ENCODE measurements at places on chromosomes 1 and 21.

DNA sequence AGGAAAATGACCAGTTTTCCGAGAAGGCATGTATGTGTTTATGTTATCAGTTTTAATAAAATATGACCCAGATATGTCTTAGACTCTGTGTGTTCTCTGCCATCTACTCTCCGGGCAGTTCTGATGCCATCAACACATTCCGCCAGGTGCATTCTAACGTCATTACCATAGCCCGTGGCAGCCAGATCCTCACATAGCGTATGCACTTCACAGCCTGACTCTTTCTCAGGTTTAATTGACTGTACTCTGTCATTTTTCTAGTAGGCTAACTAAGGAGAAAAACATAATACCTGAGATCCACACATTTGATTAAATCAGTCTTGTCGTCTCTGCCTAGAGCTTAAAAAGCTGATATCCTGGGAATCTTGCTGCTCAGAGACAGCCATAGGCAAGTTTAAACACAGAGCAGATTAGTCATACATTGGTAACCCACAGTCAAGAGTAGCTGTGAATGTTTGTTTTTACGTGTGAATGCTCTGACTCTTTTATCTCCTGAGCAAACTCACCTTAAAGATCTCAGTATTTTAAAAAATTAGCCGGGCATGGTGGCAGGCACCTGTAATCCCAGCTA is 175.9 kb downstream of the GREM2 start:
- DNase-seq: no peak

- DNase-seq: no peak
These were observed 28.0 kb upstream of the USP25 start for GRCh38 chr21:15701830-15702229.

GRCh38 chr1:6025269-6026094 is 20.2 kb upstream of the KCNAB2 start:
- no peak for DNase-seq

DNA sequence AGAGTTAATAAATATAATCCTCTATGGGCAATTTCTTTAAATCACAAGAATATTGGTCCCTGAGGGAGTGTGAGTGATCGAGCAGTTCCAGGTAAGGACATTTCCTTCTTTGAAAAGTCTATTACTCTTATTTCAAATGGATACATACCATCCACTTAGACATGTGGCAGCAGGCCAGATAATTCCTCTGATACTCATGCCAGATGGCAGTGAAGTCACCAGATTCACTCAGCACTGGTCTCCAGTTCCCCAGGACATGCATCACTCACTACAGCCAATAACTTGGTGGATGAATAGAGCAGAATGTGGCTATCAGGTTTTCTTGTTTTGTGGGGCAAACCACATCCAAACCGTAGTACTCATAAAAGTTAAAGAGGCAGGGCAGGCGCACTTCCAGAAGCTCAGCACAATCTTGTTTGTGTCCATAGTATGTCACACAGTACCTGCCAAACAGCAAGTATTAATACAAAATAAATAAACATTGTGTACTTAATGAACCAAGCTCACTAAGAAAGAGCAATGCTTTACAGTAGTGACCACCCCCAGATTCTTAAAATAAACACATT is 74.2 kb upstream of the CD53 start:
- no peak for DNase-seq

DNA sequence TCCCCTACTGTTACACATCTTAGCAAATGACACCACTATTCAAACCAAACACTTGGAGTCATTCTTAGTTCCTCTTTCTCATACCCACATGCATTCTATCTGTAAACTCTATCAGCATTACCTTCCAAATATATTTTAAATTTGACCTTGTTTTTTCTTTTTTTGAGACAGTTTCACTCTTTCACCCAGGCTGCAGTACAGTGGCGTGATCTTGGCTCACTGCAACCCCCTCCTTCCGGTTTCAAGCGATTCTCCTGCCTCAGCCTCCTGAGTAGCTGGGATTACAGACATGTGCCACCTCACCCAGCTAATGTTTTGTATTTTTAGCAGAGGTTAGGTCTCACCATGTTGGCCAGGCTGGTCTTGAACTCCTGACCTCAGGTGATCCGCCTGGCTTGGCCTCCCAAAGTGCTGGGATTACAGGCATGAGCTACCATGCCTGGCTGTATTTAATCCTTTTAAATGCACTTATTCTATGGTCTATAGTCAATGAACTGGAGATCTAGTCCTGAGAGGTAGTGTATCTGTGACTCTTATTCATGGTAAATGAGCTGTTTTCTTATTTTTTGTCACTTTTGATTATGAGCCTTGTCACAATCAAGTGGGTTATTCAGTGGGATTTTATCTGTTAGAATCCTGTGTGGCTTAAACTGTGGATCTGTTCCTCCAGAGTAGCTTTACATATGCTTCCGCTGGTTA is 73.1 kb downstream of the GATAD2B start:
- no peak for DNase-seq

DNA sequence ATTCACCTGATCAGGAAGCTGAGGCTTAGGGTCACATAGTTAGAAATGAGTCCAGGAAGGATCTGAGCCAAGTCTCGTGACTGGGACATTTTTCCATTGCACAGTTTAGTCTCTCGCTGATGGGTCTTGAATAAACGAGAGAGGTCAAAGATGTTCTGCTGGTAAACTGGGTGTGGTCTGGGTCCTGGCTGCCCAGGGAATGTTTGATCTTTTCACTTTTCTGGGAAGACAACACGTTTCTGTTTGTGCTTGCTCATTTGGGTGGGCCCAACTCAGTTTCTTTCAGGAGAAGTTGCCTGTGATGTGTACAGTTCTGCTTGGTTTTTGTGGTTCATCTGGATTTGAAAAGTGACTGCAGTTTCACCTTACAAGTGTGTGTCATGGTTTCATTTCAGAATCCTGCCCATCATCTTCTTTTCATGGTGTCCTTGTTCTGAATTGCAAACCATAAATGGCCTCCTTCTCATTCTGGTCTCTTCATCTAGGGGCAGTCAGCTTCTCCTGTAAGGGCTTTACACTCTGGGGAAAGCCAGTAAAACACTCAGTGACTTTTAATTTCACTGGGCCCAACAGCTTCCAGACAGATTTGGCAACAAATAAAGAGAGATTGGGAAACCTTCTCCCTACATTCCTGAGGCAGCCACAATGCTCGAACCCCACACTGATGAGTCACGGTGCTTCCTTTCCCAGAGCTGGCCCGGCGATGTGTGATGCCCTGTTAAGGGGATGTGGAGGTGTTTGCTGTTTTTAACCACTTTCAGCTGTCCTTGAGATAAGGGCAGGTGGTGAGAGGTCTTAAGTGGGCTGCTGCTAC is 7.2 kb upstream of the TACSTD2 start:
- no peak for DNase-seq

Measured in stimulated activated CD8-positive, alpha-beta memory T cell treated with anti-CD3 and anti-CD28 coated beads, Interleukin-7, amount 100 ng/mL, for 1 hour (primary cell).